ENCODE measurements at places on chromosomes 5 and 9.

- DNase-seq, result no peak
Measured at GRCh38 chr9:93576258-93577077, at the start of gene PHF2. Gene PHF2, plus strand, starts transcription at chr9:93576584. Its CDS starts 190 bp downstream, at chr9:93576774.

- no peak for DNase-seq
Measured at GRCh38 chr5:145825751-145826180, 9.4 kb downstream of the PRELID2 start.

- no peak for DNase-seq
Measured at GRCh38 chr5:16626696-16627264, 10.0 kb upstream of the RETREG1 start.

GRCh38 chr5:116088062-116088461 lies 3.2 kb downstream of the COMMD10 start:
- no peak for DNase-seq

All from stimulated activated CD8-positive, alpha-beta memory T cell treated with anti-CD3 and anti-CD28 coated beads, Interleukin-15, amount 100 ng/mL, for 24 hours (primary cell).